ENCODE measurements at places on chromosomes 7 and 10. TPM values are rescaled to one million over a fixed set of nuclear protein-coding genes. Genes with fewer than 3 reads are reported as not detected.

Gene FLNC
- total RNA-seq = 67.5 TPM

GRCh38 chr7:42096681-42097561, 140.1 kb downstream of the GLI3 start:
- DNase-seq = peak; percentile 73

DNA sequence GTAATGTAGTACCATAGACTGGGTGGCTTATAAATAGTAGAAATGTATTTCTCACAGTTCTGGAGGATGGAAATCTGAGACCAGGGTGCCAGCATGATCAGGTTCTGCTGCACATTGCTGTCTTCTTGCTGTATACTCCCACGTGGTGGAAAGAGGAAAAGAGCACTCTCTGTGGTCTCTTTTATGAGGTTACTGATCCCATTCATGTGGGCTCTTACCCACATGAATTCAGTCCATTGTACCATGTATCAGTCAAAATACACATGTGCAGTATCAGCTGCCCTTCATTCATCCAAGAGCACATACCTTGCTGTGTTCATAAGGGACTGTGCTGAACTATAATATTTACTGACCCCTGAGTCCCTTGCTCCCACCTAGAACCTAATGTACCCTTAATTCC, 17.1 kb downstream of the PNLIPRP2 start:
- peak; percentile 19 for DNase-seq

DNA sequence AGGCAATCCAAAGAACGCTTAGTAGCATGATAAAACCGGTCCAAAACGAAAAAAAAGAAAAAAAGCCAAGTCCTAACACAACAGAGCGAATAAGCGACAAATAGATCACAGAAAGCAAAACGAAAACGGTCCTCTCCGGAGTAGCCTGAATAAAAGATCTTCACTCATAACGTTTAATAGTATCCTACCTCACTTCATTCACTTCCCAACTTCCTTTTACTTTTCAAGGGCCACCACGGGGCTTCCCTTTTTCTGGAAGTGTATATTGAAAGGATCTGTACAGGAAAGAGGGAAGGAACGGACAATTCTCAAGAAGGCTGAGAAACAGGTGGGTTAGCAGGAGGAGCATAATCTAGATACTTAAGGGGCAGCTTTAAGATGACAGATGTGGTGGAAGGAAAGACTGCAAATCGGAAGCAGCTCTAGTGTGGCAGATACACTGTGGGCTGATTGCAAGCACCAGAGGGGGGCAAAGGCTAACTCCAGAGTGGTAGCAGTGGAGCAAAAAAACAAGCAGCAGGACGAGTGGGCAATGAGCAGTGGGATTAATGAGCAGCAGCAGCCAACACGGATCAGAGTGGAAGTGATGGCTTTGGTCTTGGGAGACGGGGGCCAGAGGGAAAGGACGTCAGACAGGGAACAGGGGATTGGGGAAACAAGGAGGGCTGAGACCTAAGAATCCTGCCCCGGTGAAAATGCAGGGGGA, 866 bp downstream of the CNOT4 start:
- DNase-seq = peak; percentile 33

DNA sequence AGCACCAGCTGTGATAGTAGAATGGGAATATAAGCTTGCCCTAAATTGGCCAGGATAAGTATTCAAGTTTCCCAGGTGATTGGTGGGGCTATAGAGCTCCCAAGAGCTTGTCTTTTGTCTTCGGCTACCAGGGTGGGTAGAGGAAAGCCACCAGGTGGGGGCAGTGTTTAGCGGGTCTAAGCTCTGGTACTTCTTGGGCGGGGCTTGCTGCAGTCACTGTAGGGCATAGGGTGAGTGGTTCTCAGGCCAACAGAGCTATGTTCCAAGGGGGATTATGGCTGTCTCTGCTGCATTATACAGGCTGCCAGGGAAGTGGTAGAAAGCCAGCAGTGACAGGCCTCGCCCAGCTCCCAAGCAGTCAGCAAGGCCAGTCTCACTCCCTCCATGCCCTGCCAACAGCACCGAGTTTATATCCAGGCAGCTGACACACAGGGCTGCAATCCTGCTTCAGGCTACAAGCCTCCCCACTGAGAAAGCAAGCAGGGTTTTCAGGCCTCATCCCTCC, 110.7 kb downstream of the ZNF467 start:
- DNase-seq = peak; percentile 58

DNA sequence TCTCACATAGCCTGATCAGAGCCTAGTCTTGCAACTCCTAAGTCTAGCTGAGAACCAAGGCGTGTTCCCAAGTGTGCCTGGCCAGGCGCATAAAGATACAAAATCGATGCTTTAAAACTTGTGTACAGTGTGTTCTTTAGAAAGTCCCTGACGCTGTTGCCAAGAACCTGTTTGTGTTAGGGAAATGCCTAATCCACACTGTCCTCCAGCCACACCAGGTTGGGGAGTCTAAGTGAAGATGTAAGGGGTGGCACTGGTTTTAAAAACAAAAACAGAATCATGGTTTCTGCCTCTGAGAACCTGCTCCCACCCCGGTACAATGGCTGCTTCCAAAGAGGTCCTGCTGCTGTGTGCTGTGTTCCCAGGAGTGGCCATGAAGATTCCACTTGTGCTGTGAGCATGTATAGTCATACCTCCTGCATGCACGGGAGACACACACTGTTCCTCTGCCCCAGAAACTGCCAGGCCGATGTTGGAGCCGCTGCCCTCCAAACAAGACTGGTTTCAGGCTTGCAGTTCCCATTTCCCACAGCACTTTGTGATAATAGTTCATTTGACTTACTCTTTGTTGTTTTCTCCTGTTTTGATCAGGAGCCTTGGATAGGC, 88.5 kb downstream of the CCNY start:
- DNase-seq = no peak
